Hippocampal formation (tissue), 2 donors: ENCODE measurements at places on chromosomes 1 and 21.

GRCh38 chr1:192756314-192756713 lies 52.5 kb upstream of the RGS2 start:
- DNase-seq = no peak

DNA sequence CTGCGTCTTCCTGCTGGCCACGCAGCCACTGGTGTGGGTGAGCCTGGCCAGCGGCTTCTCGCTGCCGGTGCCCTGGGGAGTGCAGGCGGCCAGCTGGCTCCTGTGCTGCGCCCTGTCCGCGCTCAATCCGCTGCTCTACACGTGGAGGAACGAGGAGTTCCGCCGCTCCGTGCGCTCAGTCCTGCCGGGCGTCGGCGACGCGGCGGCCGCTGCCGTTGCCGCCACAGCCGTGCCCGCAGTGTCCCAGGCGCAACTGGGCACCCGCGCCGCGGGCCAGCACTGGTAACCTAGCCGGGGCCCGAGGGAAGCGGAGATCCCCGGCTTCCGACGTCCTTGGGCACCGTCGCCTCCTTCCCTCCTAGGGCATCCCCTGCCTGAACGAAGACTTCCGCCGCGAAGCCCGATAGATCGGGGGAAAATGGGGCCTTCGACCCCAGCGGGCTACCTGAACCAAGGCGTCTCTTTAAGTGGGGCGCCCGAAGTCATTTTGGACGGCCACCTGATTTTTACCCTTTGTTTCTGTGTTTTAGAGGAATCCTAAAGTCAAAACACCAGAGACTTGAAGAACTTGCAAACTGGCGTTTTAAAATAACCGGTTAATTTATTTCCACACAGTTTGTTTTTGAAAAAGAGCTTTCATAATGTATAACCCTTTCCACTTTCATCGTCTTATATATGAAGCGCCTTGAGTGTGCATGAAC lies 2.0 kb downstream of the GPR88 start:
- DNase-seq = no peak

- no peak for DNase-seq
Measured at GRCh38 chr1:118291661-118292060, 106.6 kb upstream of the SPAG17 start.

- peak; percentile 85 for DNase-seq
Measured at GRCh38 chr1:204506969-204507316, 9.3 kb upstream of the MDM4 start.

DNA sequence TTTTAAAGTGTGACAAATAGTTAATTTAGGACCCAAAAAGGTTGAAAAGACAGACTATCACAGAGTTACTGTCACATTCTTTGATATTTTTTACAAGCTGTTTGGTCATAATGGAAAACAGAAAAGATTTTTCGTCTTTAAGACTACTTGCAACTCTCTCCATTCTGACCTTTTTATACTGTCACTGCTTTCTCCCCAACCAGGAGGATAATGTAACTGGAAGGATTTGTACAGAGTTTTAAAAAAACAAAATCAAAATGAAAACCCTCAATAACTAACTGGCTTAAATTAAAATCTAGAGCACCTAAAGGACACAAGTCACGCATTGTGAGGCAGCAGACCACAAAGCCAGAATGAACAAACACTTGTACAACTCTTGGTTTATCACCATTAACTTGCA lies 257.7 kb downstream of the FAF1 start:
- no peak for DNase-seq

GRCh38 chr21:39434950-39435349 lies 10.6 kb downstream of the LCA5L start:
- DNase-seq = no peak

- DNase-seq = no peak
Measured at GRCh38 chr1:91406773-91407389, 2.2 kb upstream of the HFM1 start.

DNA sequence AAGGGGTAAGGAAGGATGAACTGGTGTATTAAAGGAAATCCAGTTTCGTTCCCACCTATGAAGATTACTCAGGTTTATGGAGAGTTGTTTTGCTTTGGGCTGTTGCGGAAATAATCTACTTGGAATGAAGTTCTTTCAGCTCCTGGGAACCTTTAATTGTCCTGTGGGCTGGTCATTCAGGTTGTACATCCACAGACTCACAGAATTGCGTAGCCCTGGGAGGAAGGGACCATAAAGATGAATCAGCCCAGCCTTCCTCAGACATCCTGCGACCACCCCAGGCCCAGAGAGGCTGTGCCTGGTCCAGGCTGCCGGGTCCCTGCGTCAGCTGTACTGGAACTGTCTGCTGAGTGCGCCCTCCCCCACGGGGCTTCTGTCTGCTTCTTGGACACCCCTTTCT lies 72.7 kb downstream of the GALNT2 start:
- DNase-seq = no peak

GRCh38 chr1:116927049-116927798 lies 17.5 kb downstream of the PTGFRN start:
- DNase-seq = no peak

DNA sequence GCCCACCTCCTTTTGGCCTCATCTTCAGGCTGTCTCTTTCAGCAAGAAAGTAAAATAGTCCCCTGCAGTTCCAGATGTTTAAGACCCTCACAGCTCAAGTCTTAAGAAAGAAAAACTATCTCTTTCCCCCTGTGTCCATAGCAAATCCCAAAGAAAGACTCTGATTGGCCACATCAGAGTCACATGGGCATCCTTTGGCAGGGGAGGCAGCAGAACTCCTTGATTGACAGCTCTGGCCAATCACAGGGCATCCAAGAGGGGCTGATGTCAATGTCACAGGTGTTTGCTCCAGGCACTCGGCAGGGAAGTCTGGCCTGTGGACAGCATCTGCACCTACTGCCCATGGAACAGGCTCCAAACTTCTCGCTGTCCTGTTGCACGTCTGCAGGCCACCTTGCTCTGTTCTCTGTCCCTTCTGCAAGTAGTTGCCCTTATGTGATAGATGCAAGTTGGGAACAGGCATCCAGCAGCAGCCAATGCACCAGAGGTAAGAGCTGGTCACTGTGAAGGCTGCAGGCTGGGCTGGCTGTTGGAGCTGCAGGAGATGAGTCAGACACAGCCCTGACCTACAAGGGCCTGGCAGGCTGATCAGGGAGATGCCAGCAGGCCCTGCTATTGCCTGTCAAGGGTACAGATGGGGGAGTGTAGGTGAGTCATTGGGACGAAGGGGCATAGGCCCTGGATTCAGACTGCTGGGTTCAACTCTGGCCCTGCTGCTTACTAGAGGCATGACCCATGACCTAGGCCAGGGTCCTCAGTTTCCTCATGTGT lies 96.8 kb upstream of the TMEM51 start:
- DNase-seq = no peak

DNA sequence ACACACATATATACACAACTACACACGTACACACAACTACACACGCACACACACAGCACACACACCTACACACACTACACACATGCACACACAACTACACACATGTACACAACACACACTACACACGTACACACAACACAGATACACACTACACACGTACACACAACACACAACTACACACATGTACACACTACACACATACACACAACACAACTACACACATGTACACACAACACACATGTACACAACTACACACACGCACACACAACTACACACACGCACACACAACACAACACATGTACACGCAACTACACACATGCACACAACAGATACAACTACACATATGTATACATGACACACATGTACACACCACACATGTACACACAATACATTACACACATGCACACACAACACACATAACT lies 318.1 kb downstream of the CAMTA1 start:
- no peak for DNase-seq

- no peak for DNase-seq
Measured at GRCh38 chr1:158102881-158103674, 77.6 kb upstream of the CD1D start.

DNA sequence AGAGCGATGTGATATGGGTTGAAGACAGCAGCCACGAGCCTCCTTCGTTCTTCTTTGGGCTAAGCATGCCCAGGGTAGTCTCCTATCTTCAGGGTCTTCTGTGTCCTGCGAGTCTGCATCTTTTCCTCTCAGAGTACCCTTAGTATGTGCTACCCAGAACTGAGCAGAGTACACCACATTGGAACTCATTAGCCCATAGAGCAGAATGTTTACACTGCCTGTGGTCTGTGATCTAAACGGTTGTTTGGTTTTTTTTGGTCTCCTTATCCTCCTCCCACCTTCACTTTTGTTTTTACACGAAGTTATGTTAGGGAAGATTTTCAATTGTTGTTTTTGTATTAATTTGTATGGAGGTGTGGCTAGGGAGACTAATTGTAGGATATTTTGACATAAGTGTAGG lies 126.4 kb downstream of the NEK7 start:
- no peak for DNase-seq

GRCh38 chr1:227357171-227357926 lies 39.1 kb upstream of the CDC42BPA start:
- no peak for DNase-seq

DNA sequence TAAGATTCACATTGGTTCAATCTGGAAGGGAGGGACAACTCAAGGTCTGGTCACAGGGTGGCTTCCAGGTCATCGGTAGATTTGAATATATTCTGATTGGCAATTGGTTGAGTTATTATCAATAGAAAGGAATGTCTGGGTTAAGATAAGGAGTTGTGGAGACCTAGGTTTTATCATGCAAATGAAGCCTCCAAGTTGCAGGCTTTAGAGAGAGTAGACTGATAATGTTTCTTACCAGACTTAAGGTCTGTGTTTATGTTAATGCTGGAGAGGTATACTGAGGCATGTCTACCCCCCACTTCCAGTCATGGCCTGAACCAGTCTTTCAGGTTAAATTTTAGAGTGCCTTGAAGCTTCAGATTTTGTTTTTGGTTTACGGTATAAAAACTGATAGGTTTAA lies 29.7 kb downstream of the USP25 start:
- no peak for DNase-seq

GRCh38 chr1:163071405-163072255 lies 2.5 kb downstream of the RGS4 start:
- DNase-seq = peak; percentile 42

DNA sequence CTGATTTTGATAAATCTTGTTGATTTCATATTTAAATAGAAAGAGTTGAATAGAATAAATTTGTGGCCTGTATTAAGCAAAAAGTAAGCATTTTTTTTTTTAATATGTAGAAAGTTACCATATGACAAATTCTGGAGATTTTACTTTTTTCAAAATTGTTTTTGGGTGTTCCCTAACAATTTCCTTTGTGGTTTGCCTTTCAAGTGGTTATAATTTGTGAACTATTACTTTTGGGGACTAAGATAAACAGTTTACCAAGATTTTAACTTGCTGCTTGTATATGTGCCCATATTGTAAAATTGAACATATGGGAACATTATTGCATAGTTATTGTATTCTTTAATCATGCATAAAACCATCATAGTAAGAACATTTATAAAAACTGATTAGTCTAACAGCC lies 34.6 kb downstream of the SLC30A7 start:
- no peak for DNase-seq

DNA sequence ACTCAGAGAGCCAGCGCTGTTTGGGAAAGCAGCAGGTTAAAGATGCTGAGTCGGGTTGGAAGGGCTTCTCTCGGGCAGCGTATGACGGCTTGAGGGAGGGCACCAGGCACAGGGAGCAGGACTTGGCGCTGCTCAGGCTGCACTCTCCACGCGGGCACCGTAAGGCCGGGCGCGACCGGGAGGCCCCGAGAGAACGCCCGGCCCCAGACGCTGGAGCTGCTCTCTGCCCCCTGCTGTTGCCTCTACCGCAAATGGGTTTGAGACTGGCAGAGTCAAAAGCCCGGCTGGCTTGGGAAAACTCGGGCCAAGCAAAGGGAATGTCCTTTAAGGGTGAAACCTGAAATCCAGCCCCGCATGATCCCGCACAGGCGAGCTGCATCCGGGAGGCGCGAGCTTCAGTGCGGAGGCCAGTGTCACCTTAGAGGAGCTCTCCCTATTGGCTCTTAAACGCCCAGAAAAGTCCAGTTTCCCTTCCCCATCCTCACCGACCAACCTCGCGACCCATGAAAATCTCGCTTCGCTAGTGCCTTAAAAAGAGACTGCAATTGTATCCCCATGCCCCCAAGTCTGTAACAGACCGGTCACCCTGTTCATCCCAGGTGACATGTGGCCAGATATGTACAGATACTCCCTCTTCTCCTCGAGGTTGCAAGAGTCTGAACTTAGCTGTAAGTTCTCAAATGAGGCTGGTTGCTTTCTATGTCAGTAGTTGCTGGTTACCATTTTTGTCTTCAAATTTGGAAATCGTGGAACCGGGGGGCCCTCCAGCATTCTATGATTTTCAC lies 1.1 kb downstream of the PRRX1 start:
- peak; percentile 44 for DNase-seq

DNA sequence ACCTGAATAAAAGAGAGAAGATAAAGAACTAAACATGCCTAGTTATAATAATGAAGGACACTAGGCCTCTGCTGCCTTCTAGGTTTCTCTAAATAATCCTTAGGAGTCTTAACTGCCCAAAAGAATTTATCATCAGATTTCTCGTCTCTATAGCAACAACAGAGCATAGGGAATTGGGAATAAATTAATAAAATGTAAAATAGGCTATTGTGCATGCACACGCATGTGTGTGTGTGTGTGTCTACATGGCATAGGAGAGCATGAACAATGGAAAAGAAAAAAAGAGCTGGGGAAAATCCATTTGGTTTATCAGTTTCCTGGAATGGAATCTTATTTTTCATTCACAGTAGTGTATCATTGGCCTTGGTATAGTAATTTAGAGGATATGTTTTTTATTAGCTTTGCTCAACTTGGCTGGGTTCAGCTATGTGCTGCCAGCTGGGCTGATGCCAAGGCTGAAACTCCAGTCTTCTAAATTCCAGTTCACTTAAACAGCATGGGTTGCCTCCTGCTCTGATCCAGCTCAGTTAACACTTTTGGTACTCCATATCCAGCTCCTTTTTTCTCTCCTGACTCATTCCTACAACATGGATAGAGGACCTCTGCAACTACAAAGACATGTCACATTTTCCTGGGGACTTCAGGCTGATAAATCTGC lies 80.6 kb upstream of the SLFNL1 start:
- peak; percentile 27 for DNase-seq

DNA sequence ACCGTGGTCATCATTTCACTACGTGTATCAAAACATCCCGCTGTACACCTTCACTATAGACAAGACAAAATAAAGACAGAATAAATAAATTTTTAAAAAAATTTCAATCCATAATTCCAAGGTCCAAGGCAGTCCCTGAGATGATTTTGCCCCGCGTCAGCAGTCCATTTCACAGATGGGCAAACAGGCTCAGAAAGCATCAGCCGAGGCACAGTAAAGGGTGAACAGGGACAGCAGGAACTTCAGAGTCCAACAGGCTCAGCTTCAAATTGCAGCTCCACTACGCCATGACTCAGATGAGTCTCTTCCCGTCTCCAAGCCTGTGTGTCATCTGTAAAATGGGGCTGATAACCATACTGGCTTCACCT lies 15.0 kb downstream of the MATN1 start:
- DNase-seq = no peak
